Immature natural killer cell (primary cell): ENCODE measurements at places on chromosomes 2 and 18. TPM values are rescaled to one million over a fixed set of nuclear protein-coding genes. Genes with fewer than 3 reads are reported as not detected.

Gene GULP1
- polyA plus RNA-seq: not detected

- no peak for DNase-seq
Measured at GRCh38 chr2:177547122-177547521, 154.5 kb downstream of the AGPS start.

GRCh38 chr2:137206069-137206468, 440.7 kb downstream of the THSD7B start:
- no peak for DNase-seq

Gene FAM237A
- not detected for polyA plus RNA-seq

DNA sequence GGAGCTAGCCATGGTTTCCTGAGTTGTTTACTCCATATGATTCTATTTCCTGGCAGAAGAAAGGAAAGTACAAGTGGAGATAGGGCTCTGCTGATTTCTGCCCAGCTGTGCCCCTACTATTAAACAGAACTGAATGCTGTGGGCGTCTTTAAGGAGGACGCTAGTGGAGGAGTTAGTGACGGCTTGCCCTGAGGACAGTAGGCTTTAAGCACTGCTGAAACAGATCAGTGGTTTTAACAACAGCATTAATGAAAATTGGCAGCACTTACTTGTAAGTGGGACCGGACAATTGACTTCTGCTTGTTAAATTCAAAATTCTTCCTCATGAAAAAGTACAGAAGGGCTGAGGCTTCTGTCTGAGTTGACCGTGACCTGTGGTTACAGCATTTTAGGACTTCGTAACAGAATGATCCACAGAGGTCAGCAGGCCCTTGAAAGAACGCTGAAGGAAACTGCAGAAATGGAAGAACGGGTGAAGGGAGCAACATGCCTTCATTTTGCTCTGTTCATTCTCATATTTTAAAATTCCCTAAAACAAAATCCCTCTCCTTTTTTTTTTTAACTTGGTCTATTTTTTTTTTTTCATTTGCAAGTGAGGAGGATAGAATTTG, 80.6 kb upstream of the CCDC195 start:
- DNase-seq: no peak
